Stimulated activated CD8-positive, alpha-beta memory T cell treated with anti-CD3 and anti-CD28 coated beads, Interleukin-2, amount 100 ng/mL, for 1 hour (primary cell): ENCODE measurements at places on chromosomes 1 and 21.

DNA sequence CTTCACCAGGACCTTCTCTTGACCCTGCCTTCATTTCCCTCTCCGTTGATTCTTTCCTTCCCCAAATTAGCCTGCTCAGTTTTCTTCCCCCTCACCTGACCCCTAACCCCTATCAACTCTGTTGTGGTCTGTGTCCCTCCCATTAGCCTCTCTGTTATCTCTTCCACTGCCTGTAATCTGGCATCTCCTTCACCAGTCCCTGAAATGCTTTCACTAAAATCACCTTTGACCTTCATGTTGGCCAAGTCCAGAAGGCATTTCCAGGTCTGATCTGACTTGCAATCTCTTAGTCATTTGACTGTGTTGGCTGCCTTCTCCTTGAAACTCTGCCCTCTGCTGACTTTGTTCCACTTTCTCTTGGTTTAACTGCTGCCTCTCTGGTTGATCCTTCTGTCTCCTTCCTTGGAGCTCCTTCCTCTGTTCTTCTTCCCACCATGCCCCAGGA, 28.2 kb downstream of the ATP8B2 start:
- no peak for DNase-seq

- no peak for DNase-seq
Observed at GRCh38 chr1:110170766-110171733, 20.8 kb downstream of the SLC6A17 start.

GRCh38 chr1:150548632-150549495, at the start of gene ADAMTSL4:
Gene ADAMTSL4 (plus strand): TSS chr1:150549408. CDS start chr1:150552289, 2,881 bp downstream.
- DNase-seq: no peak

DNA sequence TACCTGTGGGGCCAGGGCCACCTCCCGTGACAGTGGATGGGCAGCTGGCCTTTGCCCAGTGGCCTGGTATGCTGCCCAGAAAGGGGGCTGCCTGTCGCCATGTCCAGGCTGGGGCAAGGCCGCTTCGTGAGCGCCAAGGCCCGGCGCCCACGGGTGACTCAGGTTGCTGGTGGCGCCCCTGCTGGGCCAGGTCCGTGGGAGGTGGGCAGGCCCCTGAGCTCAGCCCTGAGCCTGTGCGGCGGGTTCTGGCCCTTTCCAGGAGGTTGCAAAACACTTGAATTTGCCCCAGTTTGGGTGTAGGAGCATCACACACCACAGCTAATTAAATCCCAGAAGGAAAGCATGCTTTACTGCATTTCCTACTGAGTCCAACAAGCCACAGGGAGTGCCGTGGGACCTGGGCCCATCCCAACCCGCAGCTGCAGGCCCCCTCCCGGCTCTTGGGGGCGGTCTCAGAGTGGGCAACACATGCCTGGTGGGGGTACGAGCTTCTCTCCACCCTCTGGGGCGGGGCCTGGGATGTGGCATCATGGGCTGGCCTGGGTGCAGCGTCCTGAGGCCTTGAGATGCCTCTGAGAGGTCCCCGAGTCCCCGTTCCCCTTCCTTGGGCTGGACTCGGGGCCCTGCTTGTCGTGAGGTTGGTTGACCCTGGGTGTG, 159.8 kb downstream of the PEX14 start:
- DNase-seq: no peak

GRCh38 chr1:198883184-198883583, 244.3 kb downstream of the PTPRC start:
- DNase-seq: no peak

GRCh38 chr1:197995408-197996258, 78.5 kb downstream of the LHX9 start:
- no peak for DNase-seq
